ENCODE measurements at places on chromosomes 6 and 20.

DNA sequence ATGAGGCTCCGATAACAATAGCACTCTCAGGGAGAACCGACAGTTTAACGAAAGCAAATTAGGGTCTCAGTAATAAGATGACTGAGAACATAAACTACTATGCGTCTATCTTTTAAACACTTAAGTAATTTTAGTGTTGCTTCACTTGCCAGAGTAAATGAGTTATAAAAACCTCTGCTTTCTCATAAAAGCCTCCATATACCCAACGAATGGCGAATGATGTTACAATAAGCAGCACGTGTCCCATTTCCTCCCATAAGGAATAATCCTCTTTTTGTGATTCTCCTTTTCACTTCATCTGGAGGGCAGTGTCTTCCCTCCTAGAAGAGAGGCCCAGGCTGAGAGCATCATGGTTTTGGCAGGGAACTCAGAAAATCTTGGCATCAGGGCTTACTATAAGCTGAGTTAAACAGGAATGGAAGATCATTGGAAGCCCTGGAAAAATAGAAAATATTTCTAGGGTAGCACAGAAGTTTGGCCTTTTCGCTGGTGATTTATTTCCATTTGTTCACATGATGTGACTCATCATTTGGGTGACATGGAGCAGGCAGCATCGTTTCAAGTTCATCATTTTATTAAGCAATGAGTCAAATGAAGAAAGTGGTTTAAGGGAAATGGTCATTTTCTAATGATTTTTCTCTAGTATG, 255.4 kb downstream of the ATXN1 start:
- no peak for DNase-seq

GRCh38 chr6:138618168-138618567, 118.9 kb upstream of the NHSL1 start:
- DNase-seq: no peak

DNA sequence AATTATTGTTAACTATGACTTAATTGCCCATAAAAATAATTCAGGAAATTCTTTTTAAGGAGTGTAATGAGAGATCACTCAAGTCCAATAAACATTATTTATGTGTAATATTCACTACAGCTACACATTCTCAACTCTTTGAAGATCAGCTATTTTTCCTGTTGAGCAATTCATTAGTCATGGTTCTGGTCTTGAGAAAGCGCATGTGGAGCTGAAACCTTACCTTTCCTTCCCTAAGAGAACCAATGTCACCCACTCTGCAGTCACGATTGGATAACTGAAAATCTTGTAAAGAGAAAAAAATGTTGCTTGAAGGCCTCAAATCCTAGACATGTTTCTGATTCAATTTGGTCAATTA, 736.9 kb upstream of the MARCKS start:
- DNase-seq: no peak

GRCh38 chr20:22453244-22454080, 130.9 kb downstream of the FOXA2 start:
- no peak for DNase-seq

- DNase-seq: no peak
Observed at GRCh38 chr6:13914351-13914750, 10.4 kb upstream of the RNF182 start.

GRCh38 chr6:16747232-16748024, 13.8 kb downstream of the ATXN1 start:
- DNase-seq: no peak

DNA sequence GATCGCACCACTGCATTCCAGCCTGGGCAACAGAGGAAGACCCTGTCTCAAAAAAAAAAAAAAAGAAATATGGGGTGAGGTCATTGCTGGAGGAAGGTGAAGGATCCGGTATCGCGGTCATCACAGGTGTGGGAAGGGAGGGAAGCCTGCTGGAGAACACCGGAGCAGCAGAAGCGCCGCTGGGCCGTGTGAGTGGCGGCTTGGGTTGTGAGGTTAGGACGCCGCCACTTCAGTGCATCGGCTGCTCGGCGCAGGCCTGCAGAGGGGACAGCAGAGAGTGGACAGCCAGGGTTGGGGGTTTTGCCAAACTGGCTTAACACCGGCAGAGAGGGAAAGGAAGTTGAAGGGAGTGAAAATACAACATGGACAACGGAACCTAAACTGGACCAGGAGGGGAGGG, 5.4 kb downstream of the TLDC2 start:
- no peak for DNase-seq

- no peak for DNase-seq
Observed at GRCh38 chr6:98678481-98678880, 155.9 kb upstream of the POU3F2 start.

GRCh38 chr6:150263765-150264404, 104.9 kb upstream of the IYD start:
- no peak for DNase-seq

GRCh38 chr6:158793432-158793831, 25.7 kb downstream of the EZR start:
- no peak for DNase-seq

- no peak for DNase-seq
Observed at GRCh38 chr6:118042855-118043254, 135.8 kb downstream of the SLC35F1 start.

GRCh38 chr20:15076785-15077184, 739.4 kb upstream of the FLRT3 start:
- no peak for DNase-seq

DNA sequence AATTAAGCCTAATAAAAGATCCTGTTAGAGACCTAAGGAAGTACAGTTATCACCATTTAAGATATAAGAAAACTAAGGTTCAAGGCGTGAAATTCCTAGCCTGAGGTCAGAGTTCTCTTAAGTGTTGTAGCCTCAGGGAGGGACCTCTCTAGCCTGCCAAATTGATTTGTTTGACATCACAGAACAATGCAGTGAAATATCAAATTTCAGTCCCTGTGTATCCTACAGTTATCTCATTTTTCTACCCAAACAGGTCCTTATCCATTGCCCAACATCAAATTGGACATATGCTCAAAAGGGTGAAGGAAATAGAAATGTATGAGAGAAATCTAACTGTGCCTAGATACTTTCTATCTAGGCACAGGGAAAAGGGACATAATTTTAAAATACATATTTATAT, 63.0 kb downstream of the NCOA7 start:
- DNase-seq: no peak

DNA sequence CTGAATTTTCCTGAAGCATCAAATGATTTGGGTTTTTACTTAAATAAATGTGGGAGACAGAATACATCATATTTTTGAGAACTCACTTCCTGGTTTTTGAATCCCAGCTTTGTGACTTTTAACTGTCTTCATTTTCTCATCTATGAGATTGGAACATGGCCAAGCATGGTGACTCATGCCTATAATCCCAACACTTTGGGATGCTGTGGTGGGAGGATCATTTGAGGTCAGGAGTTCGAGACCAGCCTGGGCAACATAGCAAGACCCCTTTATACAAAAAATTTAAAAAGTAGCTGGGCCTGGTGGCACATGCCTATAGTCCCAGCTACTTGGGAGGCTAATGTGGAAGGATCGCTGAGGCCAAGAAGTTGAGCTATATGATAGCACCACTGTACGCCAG, 122.3 kb downstream of the QKI start:
- no peak for DNase-seq

- no peak for DNase-seq
Observed at GRCh38 chr20:49979030-49979832, 3.5 kb upstream of the SNAI1 start.

All from NCI-H1436 treated with DMSO at 0.1 percent for 48 hours (cell line).